Astrocyte (in vitro differentiated cells and primary cell): ENCODE measurements at places on chromosomes 6 and 20. TPM values are rescaled to one million over a fixed set of nuclear protein-coding genes. Genes with fewer than 3 reads are reported as not detected.

Gene RAD21L1
- total RNA-seq: 0.34 TPM in 1 of 2 replicates, not detected in the other

Gene COL9A3
- total RNA-seq: 43.0 and 54.3 TPM in 2 replicates

Gene CRISP3
- total RNA-seq: not detected in 2 replicates

Gene IP6K3
- 4.5 and 4.6 TPM in 2 replicates for total RNA-seq

Gene ADGRB3
- 0.77 and 0.87 TPM in 2 replicates for total RNA-seq

Gene ERVFRD-1
- not detected in 2 replicates for total RNA-seq

Gene ZNF217
- total RNA-seq: 54.6 and 57.9 TPM in 2 replicates

Gene CLPSL2
- not detected in 2 replicates for total RNA-seq

DNA sequence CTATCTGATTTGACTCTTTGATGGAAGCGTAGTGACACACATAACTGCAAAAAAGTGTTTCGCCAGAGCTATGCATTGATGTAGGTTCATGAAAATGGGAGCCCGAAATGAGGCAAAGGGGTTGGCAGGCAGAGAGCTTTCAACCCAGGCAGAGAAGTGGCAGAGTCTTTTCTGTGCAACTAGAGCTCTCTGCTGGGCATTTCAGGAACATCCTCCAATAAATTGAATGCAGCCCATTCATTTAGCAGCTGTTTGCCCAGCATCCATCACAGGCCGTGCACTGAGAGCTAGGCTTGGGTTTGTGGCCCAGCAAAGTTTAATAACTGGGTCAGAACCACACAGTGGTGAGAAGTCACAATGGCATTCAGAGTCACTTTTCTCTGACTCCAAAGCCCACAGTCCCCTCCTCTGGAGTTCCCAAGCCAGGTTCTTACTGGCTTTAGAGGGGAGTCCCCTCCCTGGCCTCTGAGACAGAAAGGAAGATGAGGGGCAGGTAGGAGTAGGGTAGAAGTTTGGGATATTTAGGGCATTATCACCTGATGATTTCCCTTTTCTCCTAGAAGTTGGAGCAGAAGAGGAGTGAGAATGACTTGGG is 31.8 kb upstream of the ELMO2 start:
- DNase-seq: peak; percentile 3

DNA sequence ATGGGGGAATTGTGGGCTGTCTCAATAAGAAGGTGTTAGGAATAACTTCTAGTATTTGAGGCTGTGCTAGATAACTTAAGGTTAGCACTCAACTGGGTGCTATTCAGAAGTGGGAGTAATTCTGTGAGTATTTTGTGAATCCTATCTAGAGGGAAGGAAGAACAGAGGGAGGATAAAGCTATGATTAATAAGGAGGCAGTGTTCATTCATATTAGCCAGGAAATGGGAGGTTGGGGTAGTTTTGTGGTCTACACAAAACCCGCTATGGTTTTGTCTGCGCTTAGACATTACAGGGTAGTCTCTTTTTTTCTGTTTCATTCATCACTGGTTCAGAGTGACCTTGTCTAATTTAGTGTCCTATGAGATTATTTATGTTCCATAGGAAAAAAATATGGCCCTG is 341.0 kb downstream of the ARHGAP18 start:
- DNase-seq: peak; percentile 10

- DNase-seq: peak; percentile 45
Measured at GRCh38 chr6:126020305-126021050, 34.1 kb downstream of the TRMT11 start.

DNA sequence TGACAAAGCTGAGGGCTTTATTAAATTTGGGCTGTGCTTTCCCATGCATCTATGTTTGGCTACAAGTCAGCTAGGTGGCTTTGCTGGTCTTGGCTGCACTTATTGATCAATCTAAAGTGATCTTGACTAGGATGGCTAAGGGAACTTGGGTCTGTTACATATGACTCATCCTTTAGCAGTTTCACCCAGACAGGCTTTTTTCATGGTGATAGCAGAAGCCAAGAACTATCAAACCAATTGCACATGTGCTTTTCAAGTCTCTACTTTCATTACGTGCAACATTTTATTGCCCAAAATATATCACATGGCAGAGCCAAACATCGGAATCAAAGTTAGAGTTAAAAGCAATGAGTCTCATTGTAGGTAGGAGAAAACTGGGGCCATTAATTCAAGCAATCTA is 626.3 kb downstream of the TENT5A start:
- DNase-seq: peak; percentile 8

GRCh38 chr6:154954347-154954746 is 40.8 kb upstream of the TIAM2 start:
- peak; percentile 57 for DNase-seq

GRCh38 chr20:31608251-31608945 is 3.3 kb downstream of the ID1 start:
- peak; percentile 70 for DNase-seq

DNA sequence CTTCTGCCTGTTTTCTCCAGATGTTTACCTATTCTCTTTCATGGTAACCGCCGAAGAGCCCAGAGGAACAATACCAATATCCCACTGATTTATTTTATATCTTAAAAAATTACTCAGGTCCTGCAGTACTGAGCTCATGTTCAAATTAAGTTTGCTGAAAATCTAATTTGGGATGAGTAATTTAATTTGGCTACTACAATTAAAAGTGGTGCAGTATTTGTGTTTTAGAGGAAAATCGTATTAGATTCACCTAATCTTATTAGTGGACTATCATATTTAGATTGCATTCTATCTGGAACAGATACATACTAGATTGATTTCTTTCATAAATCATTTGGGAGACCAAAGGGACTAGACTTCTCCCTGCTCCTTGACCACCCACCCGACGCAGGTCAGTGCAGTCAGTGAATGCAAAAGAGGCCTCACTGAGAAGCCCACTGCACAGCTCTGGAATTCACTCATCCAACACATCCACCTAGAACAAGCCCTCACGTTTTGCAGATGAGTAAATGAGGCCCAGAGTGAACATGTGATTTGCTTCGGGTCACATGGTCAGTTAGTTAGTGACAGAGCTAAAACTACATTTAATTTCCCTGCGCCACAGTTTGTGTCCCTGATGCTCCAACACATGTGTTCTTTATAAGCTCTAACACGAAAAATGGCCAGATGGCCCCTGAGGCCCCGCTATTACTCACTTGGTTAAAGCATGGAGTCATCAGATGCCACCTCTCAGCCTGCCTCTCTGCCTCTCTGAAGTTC is 101.8 kb downstream of the TRERF1 start:
- no peak for DNase-seq

GRCh38 chr20:34817801-34818200 is 7.7 kb downstream of the NCOA6 start:
- no peak for DNase-seq

GRCh38 chr6:164168595-164168994 is 754.1 kb downstream of the QKI start:
- DNase-seq: no peak

- no peak for DNase-seq
Measured at GRCh38 chr20:18031888-18032509, 25.7 kb downstream of the OVOL2 start.

DNA sequence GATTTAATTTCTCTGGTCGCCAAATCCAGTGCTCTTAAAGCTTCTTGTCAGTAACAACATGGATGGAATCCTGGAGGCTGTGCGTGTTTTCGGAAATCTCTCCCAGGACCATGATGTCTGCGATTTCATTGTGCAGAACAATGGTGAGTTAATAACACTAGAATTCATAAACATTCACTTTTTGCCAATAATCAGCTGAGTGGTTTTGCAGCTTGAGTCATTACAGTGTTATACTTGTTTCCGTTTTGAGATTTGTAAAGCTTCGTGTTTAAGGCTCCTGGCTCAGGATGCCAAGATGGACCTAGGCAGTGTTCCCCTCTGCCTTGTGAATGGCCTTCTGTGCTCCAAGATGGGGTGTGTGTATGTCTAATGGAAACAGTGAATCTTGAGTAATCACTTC is 113.8 kb downstream of the ARMC2 start:
- peak; percentile 88 for DNase-seq

DNA sequence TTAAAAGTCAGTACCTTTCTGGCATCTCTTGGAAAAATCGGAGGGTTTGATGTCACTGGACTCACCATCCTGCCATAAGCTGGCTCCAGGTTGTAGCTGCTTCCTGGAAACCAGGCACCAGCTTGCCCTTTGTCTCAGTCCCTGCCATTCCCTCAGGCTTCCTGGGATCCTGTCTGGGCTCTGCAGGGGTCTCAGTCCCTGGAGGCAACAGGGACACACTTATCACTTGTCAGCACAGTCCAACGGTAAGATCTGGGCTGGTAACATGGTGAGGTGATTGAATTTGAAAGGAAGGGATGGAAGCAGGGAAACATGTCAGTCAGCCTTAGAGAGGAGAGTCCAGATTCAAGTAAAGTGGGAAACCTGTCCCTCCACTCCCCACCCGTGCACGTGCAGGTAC is 147.6 kb upstream of the ECI2 start:
- no peak for DNase-seq

DNA sequence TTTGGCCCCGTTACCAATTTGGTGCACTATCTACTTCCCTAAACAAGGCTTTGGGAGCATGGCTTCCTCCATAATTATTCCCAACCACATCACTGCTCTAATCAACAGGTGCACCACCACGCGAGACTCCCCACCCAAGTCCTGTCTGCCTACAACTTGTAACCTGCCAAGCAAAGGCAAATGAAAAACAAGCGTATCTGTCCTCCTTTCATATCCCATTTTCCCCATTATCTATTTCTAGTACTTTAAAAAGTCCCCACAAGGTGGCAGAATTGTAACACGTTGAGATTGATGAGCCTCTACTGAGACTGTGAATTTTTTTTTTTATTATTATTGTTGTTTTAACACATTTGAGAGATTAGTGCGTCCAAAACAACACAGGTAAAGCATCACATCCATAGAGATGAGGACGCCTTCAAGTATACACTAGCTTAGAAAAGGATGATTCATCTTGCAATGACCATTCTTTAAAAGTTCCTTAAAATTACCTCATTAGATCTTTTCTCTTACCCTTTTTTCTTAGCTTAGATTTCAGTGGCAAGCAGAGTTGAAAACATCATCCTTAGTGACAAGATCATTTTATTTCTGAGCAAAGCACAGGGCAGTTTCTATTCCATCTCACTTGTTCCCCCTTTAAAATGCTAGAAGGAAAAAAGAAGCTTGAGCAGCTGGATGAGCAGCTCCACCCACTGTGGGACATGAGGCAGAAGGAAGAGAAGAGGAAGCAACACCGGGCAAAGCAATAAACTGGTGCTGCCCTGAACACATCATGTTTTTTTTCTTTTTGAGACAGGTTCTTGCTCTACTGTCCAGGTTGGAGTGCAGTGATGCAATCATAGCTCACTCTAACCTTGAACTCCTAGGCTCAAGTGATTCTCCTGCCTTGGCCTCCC is 210.8 kb downstream of the ARHGAP18 start:
- DNase-seq: peak; percentile 46

DNA sequence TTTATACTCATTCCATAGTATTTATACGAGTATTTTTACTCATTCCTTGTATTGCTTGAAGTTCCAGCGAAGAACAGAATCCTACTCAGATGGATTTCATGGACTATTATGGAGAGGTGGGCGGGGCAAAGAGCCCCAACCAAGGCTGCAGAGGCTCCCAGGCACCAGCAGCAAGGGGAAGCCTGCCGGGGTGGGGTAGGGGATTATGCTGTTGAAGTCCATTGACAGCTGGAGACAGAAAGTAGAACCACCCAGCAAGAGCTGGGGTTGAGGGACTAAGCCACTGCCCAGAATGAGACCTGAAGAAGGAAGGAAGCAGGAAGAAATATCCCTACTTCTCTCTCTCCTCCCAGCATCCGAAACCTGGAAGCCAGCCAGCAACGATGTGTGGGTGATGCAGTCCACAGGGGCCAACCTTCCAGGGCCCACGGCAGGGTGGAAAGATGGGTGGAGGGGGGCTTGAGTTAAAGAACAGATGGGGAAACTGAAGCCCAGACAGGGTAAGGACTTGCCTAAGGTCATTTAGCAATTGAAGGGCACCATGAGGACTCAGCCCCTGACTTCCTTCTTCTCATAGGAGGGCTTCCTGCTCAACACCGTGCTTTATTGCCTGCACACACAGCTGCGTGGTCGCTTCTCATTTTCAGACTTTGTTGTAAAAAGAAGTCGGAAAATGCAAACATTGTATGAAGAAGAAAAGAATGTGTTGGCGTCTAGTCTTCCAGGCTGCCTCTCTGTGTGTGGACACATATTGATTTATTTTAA is 18.3 kb upstream of the GTSF1L start:
- no peak for DNase-seq

- DNase-seq: no peak
Measured at GRCh38 chr20:63448031-63448430, 24.4 kb downstream of the KCNQ2 start.

- DNase-seq: no peak
Measured at GRCh38 chr6:41418741-41419140, 83.3 kb downstream of the NCR2 start.

DNA sequence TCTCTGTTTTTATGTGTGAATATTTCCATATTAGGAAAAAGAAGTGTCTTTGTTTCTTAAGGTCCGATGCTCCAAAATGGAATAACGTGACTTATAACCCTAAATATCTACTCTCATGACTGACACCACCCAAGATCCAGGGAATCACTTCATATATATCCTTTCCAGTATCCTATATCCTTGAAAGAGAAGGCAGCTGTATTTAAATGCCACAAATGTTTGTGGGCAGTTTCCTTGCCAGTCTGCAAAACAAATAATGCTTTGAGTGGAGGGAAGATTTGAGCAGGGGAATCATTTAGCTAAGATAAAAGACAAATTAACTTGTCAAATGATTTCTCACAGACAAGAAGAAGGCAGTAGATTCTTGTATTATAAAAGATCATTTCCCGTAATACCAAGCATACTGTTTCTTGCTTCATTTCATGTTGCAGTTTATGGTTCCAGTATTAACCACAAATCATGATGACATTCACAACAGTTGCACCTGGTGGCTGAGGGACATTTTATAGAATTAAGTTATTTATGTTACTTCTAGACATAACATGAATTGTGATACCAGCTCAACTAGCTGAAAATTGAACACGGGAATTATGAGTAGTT is 30.0 kb upstream of the FABP7 start:
- no peak for DNase-seq

- no peak for DNase-seq
Measured at GRCh38 chr6:39792540-39793450, 619 bp downstream of the DAAM2 start.

DNA sequence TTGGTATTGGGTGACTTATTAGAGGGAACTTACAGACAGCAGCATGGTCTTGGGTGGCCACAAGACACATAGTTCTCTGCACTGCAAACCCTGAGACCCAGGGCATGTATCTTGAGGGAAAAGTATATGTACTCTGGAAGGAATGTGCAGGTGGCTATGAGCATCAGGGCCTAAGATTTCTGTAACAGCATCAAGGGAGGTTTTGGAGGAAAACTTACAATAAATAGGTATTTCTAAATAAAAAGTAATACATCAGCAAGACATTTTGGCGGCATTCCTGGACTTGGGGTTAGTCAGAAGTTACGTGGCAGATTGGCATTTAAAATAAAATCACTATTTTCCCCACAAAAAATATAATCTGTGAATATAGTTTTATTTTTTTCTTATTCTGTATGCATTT is 8.0 kb upstream of the STX7 start:
- peak; percentile 45 for DNase-seq

GRCh38 chr20:59013031-59013951 is 5.9 kb upstream of the TUBB1 start:
- DNase-seq: no peak

- no peak for DNase-seq
Measured at GRCh38 chr20:63176427-63177133, 39.4 kb downstream of the YTHDF1 start.
